Esophagus squamous epithelium (tissue), 5 donors: ENCODE measurements at places on chromosomes 12 and 14.

- no peak for DNase-seq
Measured at GRCh38 chr14:49942090-49942489, 49.2 kb downstream of the ARF6 start.

DNA sequence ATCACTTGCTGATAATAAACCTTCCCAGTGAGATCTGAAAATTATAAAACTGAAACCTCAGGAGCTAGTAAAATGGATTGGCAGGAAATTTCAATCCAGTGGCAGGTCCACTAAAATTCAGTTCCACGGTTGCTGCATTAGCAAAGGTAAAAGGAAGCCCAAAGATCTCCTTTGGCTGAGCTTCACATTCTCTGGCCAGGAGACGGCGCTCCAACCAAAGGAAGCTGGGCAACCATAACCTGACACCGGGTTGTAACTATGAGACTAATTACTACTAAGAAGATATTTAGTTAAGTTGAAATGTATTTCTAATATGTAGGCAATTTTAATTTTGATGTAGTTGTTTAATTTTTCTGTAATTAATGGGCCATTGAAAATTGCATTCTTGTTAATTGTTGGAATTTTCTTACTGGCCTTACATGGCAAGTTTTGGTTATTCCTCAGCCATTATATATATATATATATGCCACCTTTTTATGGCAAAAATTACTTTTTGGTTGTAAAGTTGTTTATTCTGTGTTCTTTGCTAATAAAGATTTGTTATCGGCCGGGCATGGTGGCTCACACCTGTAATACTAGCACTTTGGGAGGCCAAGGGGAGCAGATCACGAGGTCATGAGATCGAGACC lies 17.0 kb downstream of the OR8S1 start:
- no peak for DNase-seq

DNA sequence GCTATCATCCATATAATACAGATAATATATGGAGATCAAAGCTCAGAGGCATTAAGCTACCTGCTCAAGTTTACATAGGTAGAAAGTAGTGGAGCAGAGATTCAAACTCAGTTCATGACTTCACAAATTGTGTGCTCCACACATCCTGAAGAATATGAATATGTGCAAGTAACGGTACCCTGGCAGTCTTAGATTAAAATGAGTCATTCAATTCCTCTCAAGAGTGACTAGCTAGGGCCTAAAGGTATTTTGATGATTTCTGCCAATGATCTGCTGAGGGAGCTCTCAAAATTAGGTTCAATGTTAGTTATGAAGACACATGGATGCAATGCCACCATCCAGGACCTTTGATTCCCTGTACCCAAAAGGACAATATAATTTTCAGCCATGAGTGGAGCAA lies 58.9 kb downstream of the GRIP1 start:
- no peak for DNase-seq

GRCh38 chr12:78448692-78449091 lies 415.9 kb upstream of the SYT1 start:
- no peak for DNase-seq
